ENCODE measurements at places on chromosomes 4 and X.

GRCh38 chr4:54664400-54664799 is 6.6 kb downstream of the KIT start:
- no peak for DNase-seq

DNA sequence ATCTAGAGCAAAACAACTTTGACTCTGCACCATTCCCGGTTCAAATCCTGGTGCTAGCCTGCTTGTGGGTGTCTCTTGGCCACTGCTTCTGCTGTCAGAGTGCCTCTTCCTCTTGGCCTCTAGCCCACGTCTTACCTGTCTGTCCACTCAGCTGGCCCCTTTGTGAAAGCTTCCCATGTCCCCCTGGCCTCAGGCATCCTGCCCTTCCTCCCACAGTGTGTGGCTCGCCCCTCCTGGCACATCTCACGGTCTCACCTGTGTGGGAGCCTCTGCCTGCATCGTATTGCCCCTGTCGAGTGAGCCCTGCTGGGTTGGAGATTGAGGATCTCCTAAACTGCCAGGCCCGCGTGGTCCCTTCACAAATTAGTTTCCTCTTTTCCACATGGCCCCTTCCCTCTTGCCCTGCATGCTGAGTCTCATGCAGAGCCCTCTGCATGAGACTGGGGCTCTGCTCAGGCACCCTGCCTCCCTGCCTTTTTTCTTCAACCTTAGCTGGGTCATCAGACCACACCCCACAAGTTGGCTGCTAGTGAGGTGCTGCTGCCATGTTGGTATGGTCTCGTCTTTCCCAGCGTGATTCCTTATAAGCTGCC is 53.7 kb upstream of the TADA2B start:
- no peak for DNase-seq

DNA sequence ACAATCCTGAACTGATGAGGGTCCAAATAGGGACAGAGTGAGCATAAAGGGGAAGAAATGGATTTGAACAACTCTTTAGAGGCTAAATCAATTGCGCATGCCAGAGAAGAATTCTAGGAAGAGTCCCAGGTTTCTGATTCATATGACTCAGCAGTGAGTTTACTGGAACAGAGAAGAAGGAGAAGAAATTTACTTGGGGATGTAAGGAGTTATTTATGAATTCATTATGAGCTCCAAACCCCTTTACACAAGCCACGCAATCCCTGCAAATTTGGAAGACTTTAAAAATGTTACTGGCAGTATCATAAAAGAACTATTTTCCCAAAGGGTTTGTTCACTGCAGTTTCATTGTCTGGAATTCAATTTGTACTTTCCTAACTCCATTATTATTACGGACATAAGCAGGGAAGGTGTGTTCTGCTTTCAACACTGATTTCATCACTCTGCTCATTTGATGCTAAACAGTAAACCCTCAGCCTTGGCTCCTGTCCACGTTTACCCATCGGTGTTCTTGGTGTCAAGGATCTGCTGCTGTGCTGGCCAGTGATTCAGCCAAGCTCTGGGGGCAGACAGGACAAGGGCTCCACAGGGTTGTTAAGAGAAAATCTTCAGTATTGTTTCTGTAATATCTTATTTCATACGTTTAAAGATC is 273.7 kb downstream of the HNRNPD start:
- no peak for DNase-seq

GRCh38 chr4:37232315-37232714 is 12.2 kb upstream of the NWD2 start:
- DNase-seq = no peak

DNA sequence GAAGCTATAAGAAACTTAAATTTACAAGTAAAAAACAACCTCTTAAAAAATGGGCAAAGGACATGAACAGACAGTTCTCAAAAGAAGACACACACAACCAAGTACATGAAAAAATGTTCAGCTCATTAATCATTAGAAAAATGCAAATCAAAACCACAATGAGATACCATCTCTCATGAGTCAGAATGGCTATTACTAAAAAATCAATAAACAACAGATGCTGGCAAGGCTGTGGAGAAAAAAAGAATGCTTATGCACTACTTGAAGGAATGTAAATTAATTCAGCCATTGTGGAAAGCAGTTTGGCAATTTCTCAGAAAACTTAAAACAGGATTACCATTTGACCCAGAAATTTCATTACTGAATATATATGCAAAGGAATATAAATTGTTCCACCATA is 666.3 kb upstream of the GRIA3 start:
- no peak for DNase-seq

DNA sequence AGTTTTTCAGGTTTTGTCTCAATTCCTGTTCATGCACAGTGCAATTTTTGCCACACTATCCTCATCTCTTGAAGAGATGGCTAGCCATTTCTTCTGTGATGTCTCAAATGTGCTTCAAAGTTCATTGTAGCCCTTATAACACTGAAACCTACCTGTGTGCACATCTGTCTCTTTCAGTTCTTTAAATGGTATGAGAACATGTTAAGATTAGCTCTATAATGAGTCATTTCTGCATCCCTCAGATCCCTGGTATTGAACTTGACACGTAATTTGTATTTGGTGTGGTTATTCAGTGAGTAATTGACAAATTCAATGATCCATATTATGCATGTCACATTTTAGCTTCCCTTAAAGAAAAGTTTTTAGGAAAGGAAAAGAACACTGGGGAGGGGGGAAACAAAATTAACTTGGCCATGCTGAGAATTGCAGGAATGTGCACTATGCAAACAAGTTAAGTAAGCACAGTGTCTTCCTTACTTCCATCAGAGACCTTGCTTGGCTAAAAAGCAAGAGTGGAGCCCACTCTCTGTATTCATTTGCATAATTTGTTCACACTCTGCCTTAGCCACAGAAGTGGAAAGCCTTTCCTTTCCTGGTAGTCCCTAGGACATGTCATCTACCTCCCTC is 659.8 kb upstream of the MAGEB2 start:
- DNase-seq = no peak

DNA sequence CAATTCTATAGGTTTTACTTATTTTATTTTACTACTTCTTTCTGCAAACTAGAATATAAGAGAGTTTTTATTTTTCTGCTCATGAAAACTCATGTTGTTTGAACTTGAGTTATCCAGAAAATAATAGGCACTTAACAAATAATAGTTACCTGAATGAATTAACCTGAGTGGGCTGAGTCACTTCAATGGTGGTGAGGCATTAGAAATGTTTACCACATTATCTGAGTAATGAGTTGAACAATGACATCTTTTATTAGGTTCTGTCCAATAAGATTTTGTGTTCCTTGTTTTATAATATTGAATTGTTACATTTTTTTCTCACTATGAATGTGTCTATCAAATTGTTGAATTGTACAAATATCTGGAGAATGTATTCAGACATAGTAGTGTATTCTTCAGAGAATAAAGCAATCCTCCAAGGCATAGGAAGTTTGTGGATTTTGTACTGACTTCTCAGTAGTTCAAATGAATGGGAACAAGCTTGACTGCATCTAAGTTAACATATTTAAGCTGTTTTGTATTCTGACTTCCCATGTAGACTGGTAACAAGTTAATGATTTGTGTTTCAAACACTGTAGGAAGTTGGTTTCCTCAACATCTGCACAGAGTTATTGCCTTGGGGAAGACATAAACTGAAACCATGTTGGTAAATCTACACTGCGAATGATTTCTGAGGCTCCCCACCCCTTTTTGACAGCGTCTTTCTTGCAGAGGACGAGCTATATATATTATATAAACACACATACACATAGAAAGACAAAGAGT is 1808.9 kb upstream of the TENM3 start:
- DNase-seq = no peak

DNA sequence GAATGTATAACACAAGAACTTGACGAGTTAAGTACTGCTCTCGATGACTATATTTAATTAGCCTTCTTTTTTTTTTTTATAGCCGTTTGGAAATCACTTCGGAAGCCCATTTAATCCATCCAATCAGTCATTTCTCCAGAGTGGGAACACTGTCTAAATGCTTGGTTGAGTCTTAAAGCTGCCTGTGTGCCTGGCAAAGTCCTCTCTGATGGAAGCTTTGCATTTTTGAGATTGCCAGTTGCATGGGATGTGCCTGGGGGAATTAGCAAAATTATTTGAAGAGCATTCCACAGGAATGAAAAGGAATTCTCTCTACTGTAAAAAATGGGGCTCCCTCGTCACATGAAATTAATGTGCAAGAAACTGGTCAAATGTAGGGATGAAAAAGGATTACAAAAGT is 398.8 kb upstream of the RPS6KA3 start:
- DNase-seq = no peak

DNA sequence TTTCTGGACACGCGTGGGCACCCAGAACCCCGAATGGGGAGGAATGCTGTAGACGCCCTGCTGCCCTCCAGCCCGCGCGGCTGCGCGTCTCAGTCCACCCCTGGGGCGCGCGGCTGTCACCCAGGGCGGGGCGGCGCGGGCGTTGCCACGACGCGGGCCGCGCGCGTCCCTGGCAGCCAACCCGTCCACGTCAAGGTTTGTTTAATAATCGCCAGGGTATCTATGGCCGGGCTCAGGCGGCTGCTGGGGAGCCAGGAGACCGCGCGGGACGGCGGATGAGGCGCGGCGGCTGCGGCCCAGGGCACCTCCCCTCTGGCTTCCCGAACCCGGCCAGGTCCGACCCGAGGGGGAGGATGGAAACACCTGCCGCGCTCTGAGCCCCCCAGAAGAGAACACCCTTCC is at the start of gene SPATA18:
TSS of gene SPATA18 (plus strand) at position 92 of the 402 bp plus-strand sequence. CDS start 401 bp downstream, outside the sequence.
- no peak for DNase-seq

GRCh38 chr4:185276036-185276435 is 66.6 kb downstream of the SNX25 start:
- no peak for DNase-seq

GRCh38 chr4:73777612-73778011 is 37.2 kb downstream of the CXCL8 start:
- DNase-seq = peak; percentile 30

- no peak for DNase-seq
Observed at GRCh38 chr4:166481055-166481454, 608.0 kb downstream of the TLL1 start.

- no peak for DNase-seq
Observed at GRCh38 chrX:2654436-2655340, 36.4 kb upstream of the CD99 start.

GRCh38 chr4:117626664-117627063 is 407.6 kb upstream of the NDST3 start:
- DNase-seq = no peak

- no peak for DNase-seq
Observed at GRCh38 chrX:131081772-131082740, 23.9 kb downstream of the ARHGAP36 start.

DNA sequence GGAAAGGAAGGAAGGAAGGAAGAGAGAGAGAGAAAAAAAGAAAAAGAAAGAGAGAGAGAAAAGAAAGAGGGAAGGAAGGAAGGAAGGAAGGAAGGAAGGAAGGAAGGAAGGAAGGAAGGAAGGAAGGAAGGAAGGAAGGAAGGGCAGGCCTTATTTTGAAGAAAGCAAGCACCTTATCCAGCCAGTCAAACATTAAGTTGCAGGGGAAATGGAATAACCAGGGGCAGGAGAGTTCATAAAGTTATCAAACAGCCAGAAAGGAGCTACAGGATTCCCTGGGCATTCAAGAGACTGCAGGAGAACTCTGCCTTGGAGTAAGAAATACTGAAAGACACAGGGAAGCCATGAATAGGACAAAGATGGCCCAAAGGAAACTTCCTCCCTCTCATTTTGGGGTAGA is 672.0 kb upstream of the INTU start:
- no peak for DNase-seq

DNA sequence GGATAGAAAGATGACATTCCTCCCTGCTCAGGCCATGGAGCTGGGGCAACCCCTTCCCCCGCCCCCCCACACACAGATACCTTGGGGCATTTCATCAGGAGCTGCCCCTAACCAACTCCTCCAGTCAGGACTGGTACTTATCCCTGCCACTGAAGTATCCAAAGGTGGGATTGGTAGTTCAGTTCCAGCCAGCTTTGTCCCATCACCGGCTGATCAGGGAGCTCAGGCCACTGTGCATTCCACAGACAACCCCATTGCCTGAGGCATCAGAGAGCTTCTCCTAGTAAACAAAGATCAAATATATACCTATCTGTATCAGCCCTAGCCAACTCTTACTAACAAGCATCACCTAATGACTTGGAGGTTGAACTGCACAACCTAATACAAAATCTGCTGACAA is 218.2 kb upstream of the FMR1 start:
- DNase-seq = no peak

- peak; percentile 11 for DNase-seq
Observed at GRCh38 chrX:119093991-119094735, 21.4 kb downstream of the CT47C1 start.

GRCh38 chr4:85569730-85570299 is 94.9 kb downstream of the ARHGAP24 start:
- DNase-seq = no peak

- DNase-seq = no peak
Observed at GRCh38 chrX:30851449-30851848, 37.6 kb downstream of the TAB3 start.

- DNase-seq = no peak
Observed at GRCh38 chrX:106436691-106437090, 175.1 kb upstream of the RADX start.

GRCh38 chr4:105594099-105595010 is 41.9 kb downstream of the ARHGEF38 start:
- no peak for DNase-seq

GRCh38 chr4:61805979-61806378 is 605.9 kb downstream of the ADGRL3 start:
- DNase-seq = no peak

GRCh38 chr4:26590639-26591038 is 6.8 kb downstream of the TBC1D19 start:
- DNase-seq = no peak

DNA sequence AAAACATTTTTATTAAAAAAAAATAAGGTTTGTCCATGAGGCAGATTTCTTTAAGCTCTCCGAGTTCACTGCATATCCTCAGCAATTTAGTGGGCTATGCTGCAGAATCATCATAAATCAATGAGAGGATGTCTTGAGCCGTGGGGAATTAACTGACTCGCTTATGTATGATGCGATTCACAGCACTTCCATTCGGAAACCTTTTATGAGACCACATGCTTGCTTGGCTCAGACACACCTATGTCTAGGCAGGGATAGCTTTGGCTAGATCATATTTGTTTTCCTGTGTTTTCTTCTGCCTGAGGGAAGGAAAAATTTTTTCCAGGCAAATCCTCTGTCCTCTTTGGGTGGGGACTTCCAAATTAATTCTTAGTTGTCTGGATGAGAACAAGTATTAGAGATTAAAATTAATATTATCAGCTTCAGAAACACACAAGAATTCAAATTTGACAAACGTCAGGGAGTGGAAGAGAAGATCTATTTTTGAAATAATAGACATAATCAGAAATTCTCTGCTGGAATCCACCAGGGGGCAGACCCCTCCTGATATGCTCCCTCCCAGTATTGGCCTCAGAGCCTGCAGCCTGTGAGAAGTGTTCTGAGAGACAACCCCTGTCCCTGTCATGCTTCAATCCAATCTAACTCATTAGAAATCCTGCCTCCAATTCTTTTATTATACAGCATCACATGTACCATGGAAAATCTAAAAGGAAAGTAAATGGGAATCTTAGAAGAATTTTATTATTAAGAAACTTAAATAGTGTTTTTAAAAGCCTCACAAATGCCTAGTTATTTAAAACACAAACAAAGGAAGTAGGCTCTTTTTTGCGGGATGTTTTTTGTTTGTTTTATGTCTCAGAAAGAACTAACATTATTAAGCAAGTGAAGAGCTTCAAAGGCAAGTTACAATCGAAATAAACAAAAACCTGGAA is 345.1 kb upstream of the TACR3 start:
- no peak for DNase-seq

GRCh38 chr4:151604238-151604637 is 156.6 kb downstream of the GATB start:
- peak; percentile 13 for DNase-seq
